ENCODE measurements at places on chromosomes 3 and 15. TPM values are rescaled to one million over a fixed set of nuclear protein-coding genes. Genes with fewer than 3 reads are reported as not detected.

- H3K4me3 ChIP-seq = no peak overlapping the region
- H3K27ac ChIP-seq = no peak overlapping the region
- no peaks in the 10 kb centered on the region for H3K36me3 ChIP-seq
- H3K27me3 ChIP-seq = no peaks in the 10 kb centered on the region
Measured at GRCh38 chr15:63944681-63944955, 101.7 kb downstream of the DAPK2 start.

DNA sequence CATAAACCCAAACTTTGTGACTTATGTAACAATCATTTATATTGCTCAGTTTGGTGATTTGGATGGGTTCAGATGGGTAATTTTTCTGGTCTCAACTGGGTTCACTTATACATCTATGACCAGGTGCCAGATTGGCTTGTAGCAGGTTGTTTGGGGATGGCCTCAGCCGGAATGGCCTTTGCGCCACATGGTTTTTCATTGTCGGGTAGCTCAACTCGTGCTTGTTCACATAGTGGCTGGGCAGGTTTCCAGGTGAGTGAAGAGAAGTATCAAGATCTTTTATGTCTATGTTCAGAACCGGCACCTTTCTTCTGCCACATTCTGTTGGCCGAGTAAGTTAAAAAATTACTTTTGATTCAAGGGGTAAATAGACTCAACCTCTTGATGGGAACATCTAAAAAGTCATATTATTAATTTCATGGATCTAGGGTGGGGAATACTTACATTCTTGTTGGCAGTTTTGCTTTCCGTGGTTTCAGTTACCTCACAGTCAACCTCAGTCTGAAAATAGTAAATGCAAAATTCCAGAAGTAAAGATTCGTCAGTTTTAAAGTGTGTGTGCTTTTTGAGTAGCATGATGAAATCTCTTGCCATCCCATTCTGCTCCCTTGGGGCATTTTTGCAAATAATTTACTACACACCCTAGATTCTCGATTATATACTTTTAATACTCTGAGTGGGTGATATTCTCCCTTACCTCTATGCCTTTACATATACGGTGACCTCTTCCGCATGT lies 745.7 kb upstream of the CCDC54 start:
- no peak overlapping the region for H3K4me3 ChIP-seq
- H3K4me1 ChIP-seq = no peaks in the 10 kb centered on the region
- H3K36me3 ChIP-seq = no peaks in the 10 kb centered on the region
- no peaks in the 10 kb centered on the region for H3K27me3 ChIP-seq
- no peak for DNase-seq

The MYD88 gene
- total RNA-seq = 23.4 TPM

DNA sequence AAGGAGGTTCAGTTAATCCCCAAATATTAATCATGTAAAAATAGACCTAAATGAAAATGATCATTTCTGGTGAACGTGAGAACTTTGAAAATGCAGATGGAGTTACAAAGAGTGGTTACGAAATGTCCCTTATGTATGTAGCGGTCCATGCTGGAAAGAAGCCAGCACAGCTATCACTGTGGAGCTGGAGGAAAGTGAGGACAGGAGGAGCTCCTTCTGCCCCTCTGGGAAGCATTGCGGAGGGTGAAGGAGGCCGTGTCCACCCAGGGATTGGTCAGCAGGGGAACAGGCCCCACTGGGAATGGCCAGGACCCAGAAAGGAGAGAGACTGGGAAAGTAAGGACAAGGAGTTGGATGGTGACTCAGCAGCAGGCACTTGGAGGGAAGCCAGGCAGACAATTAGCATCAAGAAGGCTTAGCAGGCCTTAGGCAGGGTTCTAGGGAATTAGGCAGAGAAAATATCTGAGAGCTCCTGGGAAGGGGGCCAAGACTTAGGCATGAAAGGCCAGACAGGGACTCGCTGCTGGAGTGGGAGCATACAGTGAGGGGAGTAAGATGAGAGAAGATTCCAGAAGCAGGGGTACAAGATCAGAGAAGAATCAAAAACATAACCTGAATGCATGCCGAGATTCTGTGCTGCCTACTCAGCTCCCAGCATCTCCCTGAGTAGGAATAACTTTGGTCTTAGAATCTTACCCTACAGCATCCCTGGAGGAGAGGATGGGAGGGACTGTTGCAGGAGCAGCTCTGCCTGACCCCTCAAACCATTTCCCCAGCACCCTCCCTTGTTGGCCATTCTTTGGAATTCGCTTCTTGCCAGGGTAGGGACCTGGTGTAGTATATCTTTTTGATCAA lies 171.0 kb upstream of the UMPS start:
- no peak overlapping the region for H3K4me3 ChIP-seq
- H3K4me1 ChIP-seq = no peaks in the 10 kb centered on the region

The GMPPB gene
- 39.6 TPM for total RNA-seq

The TNNC1 gene
- 4.7 TPM for total RNA-seq
